ENCODE measurements at places on chromosomes 3 and 15. TPM values are rescaled to one million over a fixed set of nuclear protein-coding genes. Genes with fewer than 3 reads are reported as not detected.

Gene TLE3
- 24.7 TPM for total RNA-seq

Gene CHST13
- total RNA-seq: 0.98 TPM

Gene DNAJA4
- not detected for total RNA-seq

Gene FILIP1L
- 0.45 TPM for total RNA-seq

Gene LRCH3
- 13.2 TPM for total RNA-seq

Gene PPIB
- total RNA-seq: 886 TPM

Gene CKMT1B
- total RNA-seq: 7.6 TPM

Gene C3orf85
- not detected for total RNA-seq

Gene ISLR2
- 0.13 TPM for total RNA-seq

Gene SEMA6D
- not detected for total RNA-seq

Gene DNAJC19
- total RNA-seq: 23.0 TPM

Gene LYZL4
- total RNA-seq: not detected

Gene RBSN
- total RNA-seq: 9.7 TPM

Gene CSPG5
- total RNA-seq: 1.2 TPM

Gene UQCC5
- total RNA-seq: 62.1 TPM

Gene ADPRH
- total RNA-seq: 2.9 TPM

Gene SLC22A14
- not detected for total RNA-seq

Gene CSPG4
- total RNA-seq: 0.10 TPM

Gene PODXL2
- total RNA-seq: 8.3 TPM

Gene SH2D7
- not detected for total RNA-seq

Gene BUB1B
- total RNA-seq: 30.7 TPM

Gene IMPG2
- total RNA-seq: not detected

Gene GMNC
- total RNA-seq: not detected

Gene SERINC4
- total RNA-seq: 0.05 TPM
